ENCODE measurements at places on chromosomes 1 and 21.

DNA sequence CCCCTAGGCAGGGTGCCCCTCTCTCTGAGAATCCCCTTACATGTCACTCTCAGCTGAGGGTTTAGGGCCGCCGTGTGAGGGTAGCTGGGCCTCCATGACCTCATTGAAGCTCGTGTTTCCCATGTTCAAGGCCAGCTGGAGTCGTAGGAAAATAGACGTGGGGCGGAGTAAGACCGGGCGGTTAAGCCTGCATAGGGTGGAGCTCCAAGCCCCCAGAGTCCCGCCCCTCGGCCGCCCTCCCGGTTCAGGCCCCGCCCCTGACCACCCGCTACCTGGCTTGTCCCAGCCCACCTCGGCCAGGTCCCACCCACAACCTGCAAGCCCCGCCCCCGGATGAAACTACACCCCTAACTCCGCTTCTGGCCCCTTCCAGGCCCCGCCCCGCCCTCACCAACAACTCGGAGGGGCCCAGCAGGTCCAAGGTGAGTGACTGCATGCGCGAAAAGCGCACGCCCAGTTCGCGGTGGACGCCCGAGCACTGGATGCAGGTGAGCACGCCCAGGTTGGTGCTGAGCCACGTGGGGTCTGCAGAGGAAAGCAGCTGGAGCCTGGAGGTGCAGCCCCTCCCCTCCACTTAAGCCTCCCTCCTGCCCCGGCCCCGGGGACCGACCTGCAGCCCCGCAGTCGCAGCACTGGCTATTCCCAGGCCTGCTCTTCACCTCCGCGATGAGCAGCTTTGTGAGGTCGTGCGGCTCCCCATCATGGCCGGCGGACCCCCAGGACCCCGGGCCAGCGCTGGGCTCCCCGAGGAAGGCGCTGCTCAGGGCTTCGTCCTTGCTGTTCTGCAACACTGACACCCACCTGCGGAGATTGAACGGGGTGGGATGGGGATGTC, 12.2 kb upstream of the TCEA3 start:
- DNase-seq = no peak

GRCh38 chr1:164644774-164645644, 86.0 kb downstream of the PBX1 start:
- no peak for DNase-seq

GRCh38 chr1:219926363-219926998, 1.9 kb downstream of the SLC30A10 start:
- no peak for DNase-seq

GRCh38 chr1:231738554-231738953, 112.0 kb downstream of the DISC1 start:
- DNase-seq = no peak

DNA sequence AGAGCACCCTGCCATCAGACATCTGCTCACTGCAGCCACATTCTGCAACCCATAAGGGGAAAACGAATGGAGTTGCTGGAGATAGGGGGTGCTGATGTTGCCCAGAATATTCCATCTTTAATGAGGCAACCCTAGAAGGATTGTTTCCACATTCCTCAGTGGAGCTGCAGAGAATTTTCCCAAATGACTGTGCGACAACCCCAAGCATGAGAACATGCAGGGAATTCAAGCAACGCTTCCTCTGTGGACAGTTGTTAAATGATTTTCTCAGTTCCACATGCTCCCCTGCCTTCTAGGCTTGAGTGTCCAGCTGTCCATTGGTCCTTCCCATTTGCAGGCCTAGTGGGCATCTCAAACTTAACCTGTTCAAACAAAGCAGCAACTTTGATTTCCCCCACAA, 20.5 kb upstream of the UBL4B start:
- DNase-seq = no peak

DNA sequence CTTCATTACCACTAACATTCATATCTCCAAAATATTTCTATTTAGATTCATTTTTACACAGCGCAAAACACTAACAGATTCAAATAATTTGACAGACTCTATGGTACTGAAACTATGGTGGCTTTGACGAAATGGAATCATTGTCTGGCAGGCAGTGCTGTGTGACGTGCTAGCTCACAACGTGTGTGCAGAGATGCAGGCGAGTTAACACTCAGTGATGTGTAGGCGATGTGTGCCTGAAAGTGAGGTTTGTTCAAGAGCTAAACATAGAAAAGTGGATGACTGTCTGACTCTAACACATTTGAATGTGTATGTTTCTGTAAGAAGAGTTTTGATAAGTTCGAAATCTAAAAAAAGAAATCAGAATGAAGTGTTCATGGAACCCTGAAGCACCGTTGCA, 97.7 kb downstream of the RYR2 start:
- no peak for DNase-seq

DNA sequence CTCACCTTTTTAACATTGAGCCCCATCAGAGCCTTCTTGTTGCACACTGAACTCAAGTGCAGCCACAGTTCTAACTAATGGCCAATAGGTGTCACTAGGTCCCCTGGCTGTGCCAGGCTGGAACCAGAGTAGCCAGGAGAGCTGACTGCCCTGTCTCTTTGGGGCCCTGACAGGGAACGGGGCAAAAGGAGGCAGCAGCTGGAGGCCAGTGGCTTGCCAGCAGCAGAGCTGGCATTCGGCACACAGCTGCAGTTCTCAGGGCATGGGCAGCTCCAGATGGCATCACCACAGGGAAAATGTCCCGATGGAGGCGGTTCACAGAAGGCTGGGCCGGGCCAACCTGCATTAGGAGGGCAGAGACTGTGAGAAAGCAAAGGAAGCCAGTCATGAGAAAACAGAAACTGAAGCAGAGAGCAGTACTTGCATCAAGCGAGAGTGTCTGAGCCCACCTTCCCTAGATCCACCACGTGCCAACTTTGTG, 188.6 kb downstream of the FCRL5 start:
- no peak for DNase-seq

Measured in stimulated activated CD8-positive, alpha-beta memory T cell treated with anti-CD3 and anti-CD28 coated beads, Interleukin-7, amount 100 ng/mL, for 24 hours (primary cell).